ENCODE measurements at places on chromosomes 7 and 10.

DNA sequence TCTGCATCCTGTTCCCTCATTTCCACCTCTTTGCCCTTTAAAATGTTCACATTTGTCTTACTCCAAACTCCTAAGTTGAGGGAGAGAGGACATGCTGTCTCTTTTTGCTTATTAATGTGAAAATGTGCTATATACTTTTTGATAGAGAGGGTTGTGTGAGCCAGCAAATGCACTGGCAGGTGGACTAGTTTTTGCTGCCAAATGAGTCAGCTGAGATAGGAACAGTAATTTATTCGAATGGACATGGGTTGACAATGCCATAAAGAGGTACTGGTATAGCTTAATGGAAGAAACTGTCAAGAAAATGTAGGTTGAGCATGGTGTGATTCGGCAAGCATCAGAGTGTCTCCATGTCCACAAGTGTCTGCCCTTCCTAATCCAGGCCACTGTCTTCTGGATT lies 9.2 kb upstream of the TRUB1 start:
- DNase-seq = no peak

DNA sequence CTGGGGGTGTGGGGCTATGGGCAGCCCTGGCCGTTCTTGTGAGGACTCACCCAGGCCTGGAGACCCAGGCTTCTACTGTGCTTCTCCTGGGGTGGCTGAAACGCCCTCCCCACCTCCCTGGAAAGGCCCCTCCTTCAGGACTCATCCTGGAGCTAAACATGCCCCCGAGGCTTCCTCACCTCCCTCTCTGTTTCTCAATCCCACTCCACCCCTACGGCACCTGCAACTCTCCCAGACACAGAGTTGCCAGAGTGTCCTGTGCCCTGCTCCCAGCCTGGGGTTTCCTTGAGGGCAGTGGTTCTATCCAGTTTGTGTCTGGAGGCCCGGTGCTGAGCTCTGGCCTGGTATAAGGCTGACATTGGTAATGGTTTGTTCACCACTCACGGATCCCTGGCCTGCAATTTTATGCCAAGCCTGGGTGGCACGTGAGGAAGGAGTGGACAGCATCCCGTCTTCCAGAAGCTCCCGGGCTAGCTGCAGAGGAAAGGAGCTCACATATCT lies 68.0 kb downstream of the GRID1 start:
- DNase-seq = no peak

DNA sequence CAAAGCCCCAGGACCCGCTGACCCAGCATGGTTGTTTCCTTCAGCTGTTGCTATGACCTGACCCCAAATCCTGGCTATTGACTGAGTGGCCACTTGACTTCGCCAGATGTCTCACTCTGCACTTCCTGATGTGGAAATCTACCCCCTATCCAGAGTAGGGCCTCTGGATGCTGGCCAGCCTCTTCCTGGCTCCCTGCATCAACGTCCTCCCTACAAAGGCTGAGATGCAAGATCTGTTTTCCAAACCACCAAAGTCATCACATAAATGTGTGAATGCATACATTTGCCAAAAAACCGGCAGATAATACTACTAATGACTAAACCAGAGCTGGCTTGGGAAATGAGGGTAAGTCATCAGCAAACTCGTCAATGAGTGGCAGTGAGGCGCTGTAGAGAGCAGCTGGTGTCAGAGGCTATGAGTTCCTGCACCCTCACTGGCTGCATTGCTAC lies 70.4 kb downstream of the PYROXD2 start:
- no peak for DNase-seq

DNA sequence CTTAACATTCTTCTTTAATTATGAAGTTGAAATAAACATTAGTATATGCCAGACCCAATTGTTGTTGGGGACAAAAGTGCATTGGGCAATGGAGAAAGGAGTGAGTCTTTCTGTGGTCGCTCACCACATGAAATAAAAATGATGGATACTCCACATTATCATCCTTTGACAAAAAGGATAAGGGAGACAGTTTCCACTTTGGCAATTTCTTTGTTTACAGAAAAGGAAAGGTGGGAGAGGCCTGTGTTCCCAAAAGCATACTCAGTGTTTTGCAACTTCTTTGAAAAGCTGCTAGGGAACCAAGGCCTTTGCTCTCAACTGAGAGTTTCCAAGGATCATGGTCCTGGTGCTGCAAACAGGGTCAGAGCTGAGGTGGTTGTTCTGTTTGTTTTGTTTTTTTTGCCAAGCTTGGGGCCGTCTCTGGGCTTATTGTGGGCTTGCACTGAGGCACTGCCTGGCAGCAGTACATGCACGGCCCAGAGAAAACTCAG lies 341.9 kb downstream of the TNS3 start:
- DNase-seq = no peak

- no peak for DNase-seq
Measured at GRCh38 chr7:138304071-138304320, 156.1 kb upstream of the TRIM24 start.

DNA sequence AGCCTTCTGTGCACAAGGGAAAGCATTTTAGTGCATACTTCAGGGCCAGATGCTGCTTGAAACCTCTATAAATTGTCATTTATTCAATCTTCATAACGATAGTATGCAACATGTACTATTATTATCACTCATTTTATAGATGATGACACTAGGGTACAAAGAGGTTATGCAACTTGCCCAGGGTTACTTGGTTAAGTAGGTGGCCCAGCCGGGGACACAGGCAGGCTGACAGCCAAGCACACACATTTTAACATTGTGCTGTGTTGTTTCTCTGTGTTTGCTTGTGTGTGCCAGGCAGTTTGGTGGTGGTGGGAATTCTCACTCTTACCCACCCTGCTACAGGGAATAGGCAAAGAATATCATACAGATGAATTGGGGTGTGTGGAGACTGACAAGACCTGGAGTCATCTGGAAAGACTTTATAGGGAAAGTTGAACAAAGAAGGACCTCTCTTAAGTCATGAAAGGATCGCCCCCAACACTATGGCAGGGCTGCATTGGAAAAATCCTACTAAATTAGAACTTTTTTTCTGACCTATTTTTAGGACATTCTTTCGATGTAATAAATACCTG lies 98.9 kb downstream of the MKX start:
- no peak for DNase-seq

DNA sequence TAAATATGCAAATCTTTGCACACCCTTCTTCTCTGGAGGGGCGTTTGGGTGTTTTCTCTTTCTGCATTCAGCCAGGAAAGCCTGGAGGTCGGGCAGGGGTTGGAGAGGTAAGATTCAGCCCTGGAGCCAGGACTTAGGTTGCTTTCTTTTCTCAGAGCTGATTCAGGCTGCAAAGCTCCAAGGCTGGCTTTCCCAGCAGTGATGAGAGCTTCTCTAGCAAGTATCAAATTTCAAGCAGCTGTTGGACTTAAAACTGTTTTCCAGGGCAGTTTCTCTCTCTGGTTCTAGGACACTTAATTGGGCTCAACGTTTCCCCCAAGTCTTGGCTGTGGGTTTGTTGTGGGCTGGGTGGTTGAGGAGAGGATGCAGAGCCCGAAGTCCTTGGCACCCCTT lies 608 bp downstream of the AKR1B10 start:
- no peak for DNase-seq

DNA sequence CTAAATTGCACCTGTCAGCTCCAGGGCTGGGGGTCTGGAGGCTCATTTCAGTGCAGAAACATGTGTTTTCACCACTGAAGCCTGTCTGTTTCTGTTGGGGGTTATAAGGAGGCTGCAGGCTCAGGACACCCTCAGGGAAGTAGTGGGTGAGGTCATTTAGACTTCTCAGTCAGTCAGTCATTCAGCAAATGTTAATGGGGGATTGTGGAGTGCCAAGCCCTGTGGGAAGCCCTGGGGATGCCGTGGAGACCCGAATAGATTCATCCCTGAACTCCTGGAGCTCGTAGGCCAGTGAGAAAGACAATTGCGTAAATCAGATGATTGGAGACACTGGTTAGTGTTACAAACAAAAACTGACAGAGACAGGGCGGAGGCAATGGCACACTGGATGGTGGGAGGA lies 19.2 kb downstream of the LHPP start:
- DNase-seq = no peak

- DNase-seq = peak; percentile 38
Measured at GRCh38 chr10:35127289-35127891, 744 bp downstream of the CREM start.

DNA sequence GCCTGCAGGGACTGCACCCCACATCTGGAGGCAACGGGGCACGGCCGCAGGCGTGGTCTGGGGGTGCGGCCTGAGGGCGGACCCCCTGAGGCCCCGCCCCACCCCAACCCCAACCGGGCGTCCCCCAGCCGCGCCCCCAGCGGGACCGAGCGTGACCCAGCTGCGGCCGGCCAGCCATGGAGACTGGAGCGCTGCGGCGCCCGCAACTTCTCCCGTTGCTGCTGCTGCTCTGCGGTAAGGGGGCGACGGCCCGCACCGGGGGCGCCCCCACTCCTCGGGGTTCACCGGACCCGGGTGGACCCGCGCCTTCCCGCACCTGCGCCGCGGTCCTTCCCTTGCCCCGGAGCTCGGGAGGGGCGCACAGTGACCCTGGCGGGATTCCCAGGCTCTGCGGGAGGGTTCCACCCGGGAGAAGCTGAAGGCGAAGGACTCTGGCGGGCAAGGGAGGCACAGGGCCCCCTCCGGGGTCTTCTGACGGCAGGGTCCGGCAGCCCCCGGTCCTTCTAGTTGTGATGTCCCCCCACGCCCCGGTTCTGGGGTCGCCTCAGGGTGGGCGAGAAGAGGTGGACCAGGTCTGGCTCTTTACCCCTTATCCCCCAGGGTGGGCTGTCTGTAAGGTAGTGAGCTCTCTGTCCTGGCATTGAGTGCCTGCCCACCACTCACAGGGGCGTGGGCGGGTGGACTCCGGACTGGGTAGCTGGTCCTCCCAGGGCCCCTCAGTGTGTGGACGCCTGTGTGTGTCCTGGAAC lies at the start of gene RAMP3:
Gene RAMP3 (plus strand): TSS at position 139 of the 749 bp plus-strand sequence. CDS start 38 bp downstream, at position 177.
- DNase-seq = no peak

GRCh38 chr10:5570007-5570655 lies 45.4 kb downstream of the CALML3 start:
- DNase-seq = no peak

DNA sequence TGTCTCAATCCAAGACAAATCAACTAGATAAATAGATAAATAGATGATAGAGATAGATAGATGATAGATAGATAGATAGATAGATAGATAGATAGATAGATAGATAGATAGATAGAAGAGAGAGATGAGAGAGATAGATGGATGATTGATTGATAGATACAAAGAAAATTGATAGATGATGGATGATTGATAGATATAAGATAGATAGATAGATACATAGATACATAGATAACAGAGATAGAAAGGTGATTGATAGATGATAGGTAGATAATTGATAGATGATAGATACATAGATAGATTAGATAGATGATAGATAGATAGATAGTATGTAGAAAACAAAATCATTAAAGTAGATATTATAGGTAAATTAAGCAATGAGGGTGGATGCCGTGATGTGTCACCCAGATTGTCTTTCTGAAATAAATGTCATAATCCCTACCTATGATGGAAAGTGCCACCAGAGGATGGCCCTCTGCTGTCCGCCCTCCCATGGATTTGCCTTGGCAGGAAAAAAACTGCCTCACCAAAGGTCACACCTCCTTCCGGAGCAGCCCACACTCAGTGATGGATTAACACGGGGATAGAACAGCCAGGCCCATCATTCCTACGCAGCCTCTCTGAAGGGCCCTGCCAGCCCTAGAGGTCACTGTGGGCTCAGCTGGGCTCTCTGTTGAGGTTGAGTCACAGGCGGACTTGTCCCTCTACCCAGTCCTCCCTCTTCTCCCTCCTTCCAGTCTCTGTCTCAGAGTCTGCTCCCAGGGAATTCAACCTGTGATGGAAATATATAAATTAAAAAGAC lies 50.8 kb downstream of the KCNH2 start:
- DNase-seq = no peak

DNA sequence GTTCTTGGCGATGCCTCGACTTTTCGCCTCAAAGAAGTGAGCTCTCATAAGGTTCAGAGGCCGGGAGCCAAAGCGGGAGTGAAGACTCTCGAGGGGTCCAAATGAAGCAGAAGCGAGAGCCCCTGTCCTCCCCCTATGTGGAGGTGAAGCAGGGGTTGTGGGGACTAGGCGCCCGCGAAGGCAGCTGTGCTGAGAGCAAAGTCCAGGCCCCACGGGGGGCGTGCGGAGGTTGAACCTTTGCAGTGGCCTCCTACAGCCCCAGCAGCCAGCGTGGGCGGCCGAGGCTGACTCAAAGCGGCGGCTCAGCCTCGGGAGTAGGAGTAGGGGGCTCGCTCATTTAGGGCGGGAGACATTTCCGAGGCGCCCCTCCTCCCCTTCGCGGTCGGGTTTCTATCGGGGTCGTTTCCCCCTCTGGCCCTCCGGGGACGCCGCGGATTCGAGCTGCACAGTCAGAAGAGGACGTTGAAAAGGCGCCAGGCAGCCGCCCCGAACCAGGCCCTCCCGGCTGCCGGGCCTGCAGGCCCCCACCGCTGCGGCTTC lies 553 bp upstream of the ADD3 start:
- no peak for DNase-seq

DNA sequence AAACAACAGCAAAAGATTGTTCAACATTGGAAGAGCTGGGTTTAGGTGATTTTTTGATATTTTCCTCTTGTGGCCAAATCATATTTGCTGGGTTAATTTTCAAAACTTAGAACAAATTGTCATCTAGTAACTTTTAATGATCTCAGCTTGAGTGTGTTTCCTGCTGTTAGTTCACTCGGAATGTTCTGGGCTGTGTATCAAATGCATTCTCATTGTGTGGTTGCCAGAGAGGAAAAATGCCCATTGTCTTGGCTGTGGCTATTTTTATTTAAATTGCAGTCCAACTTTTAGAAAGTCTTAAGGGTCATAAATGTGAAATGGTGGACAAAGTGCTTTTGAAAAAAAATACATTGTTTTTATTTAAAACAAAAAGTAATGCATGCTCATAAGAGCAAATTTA lies 542.0 kb downstream of the TNS3 start:
- no peak for DNase-seq

DNA sequence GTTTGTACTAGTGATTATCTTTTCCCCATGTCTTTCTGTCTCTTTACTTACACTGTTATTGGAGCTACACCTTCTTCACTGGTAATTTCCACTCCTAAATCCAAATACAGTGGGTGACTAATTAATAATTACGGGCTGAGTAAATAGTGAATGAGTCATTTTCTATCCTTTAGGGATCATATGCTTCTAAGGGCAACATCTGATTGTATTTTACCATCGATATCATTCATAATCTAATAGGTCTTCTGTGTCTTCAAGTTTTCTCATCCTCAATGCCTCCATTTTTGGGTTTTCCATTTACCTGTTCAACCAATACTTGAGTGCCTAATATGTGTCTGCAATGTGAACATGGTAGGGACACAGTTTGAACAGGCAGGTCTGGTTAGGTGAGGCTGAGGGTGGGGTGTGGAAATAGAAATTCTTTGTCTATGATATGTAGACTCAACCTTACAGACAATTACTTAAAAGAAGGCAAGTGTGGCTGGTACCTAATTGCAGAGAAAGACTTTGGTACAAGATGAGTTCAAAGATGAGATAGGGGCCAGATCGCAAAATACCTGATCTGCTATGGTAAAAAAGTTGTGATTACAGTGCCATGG lies 5.9 kb upstream of the DHX32 start:
- no peak for DNase-seq
